ENCODE measurements at places on chromosomes 1 and 21.

- no peak for DNase-seq
Measured at GRCh38 chr1:224287714-224288113, 42.3 kb downstream of the NVL start.

GRCh38 chr21:41504030-41504429 lies 3.9 kb downstream of the TMPRSS2 start:
- DNase-seq, result no peak

DNA sequence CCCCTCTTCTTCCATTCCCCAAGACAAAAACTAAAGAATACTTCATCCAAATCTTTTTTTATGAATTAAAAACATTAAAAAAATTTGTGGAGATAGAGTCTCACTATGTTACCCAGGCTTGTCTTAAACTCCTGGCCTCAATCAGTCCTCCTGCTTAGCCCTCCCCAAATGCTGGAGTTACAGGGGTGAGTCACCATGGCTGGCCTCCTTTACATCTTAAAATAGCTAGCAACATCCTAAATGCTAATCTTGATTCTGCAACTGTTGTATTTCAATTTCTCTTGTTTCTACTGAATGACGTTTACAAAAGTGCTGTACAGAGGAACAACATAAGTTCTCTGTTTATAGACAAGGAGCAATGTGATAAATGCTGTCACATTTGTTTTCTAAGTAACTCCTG lies 483.5 kb downstream of the ADGRL2 start:
- DNase-seq, result no peak

GRCh38 chr1:33985656-33986055 lies 121.8 kb downstream of the HMGB4 start:
- DNase-seq, result no peak

DNA sequence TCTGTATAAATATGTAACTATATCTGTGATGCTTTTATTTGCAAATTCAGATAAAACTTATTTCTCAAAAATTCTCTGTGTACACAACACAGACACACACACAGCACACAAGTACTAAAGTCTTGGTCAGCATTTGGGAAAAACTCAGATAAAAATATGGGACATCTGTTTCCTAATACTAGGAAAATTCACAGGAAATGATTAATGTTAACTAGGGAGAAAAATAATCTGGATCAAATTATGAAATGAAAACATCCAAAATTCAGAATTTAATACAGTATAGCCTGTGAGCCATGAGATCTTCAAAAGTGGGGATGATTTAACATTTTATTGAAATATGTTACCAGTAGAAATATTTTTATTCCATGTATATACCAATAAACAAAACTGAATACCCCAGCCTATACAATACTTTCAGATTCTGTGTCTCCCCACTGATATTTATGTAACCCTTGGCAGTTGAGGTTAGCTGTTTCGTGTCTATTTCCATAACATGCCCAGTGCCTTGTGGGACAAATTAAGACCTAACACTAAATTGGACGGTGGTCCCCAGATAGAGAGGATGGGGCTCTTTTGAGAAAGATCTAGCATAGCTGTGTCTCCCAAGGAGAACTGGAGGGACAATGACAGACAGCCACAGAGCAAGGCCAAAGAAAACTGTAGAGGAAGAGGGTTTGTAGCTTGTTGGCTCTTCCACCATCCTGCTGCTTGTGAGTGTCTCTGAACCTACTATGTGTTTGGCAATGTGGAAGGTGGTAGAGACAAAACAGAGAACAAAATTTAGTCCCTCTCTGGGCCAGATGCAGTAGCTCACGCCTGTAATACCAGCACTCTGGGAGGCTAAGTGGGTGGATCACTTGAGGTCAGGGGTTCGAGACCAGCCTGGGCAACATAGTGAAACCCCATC lies 47.2 kb downstream of the GNG12 start:
- no peak for DNase-seq

- DNase-seq, result no peak
Measured at GRCh38 chr1:161199506-161200139, 769 bp upstream of the ADAMTS4 start.

GRCh38 chr1:109399326-109399957 lies 1.7 kb upstream of the SORT1 start:
- peak; percentile 88 for DNase-seq

GRCh38 chr1:97017895-97018294 lies 296.3 kb downstream of the PTBP2 start:
- peak; percentile 52 for DNase-seq

DNA sequence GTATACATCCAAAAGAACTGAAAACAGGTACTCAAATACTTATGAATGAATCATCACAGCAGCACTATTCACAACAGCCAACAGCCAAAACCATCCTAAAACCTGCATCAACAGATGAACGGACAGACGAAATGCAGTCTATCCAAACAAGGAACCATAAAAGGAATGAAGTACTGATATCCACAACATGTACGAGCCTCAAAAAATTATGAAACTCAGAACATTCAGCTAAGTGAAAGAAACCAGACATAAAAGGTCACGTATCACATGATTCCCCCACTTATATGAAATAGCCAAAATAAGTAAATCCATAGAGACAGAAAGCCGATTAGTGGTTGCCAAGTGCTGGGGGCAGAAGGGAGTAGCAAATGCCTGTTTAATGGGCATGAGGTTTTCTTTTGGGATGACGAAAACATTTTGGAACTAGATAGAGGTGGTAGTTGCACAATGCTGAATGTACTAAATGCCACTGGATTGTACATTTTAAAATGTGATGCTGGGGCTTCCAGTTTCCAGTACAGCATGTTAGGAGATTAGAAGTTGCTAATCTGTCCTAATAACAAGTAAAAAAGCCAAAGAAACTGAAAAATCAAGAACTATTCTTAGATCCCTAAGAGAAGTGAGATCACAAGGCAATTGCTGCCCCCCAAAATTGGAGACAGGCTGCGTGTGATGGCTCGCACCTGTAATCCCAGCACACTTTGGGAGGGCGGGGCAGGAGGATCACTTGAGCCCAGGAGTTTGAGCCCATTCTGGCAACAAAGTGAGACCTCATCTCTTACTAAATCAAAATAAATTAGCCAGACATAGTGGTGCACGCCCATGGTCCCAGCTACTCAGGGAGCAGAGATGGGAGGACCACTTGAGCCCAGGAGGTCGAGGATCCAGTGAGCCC lies 25.3 kb downstream of the CLSTN1 start:
- DNase-seq, result no peak

DNA sequence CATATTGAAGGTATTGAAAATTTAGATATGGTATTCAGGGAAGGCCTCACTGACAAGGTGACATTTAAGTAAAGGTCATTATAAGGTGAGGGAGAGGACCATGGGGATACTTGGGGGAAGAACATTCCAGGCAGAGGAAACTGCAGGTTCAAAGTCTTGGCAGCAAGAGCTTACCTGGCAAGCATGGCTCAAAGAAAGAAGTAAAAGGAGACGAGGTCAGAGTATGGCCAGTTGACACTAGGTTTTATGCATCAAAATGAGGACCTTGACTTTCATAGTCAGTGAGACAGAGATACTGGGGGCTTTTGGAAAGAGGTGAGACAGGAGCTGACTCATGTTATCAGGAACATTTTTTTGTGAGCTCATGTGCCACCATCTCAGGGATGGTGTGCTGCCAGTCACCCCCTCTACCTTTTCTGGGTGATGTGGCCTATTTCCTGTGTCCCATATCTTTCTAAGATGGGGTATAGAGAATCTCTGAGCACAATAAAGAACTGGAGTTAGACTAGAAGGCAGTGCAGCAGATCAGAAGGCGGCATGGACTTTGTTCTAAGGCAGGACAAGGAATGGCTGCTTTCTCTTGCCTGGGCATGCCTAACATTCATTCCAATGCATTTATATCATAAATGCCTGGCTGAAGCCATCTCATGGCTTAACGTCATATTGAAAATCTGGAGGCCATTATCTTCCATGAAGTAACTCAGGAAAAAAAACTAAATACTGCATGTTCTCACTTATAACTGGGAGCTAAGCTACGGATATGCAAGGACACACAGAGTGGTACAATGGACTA lies 406.7 kb downstream of the NTNG1 start:
- no peak for DNase-seq

- no peak for DNase-seq
Measured at GRCh38 chr1:66769512-66770229, 17.4 kb downstream of the DYNLT5 start.

- no peak for DNase-seq
Measured at GRCh38 chr21:15408089-15408488, 321.7 kb upstream of the USP25 start.

DNA sequence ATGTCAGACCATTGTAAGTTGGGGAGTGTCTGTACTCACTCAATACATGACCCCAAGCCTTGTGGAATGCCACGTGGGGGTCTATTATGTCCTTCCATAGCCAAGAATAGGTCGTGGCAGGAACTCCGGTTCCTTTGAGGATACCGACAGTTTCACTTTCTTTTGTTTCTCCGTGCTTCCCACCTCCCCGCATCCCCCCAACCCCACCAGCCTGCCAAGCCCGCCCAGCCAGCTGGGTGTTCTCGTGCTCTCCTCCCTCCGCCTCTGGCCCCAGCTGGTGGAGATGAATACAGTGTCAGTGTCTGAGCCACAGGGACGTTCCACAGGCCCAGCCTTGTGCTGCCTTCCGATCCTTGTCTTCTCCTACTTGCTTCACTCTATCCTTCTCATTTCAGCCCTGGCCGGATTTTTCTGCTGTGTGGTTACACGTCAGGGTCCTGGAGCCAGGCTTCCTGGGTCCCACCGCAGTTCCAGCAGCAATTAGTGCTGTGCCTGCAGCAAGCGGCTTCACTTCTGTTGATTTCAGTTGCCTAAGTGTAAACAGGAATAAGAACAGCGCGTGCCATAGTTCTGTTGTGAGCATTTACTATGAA lies 4.1 kb upstream of the AGTRAP start:
- no peak for DNase-seq

DNA sequence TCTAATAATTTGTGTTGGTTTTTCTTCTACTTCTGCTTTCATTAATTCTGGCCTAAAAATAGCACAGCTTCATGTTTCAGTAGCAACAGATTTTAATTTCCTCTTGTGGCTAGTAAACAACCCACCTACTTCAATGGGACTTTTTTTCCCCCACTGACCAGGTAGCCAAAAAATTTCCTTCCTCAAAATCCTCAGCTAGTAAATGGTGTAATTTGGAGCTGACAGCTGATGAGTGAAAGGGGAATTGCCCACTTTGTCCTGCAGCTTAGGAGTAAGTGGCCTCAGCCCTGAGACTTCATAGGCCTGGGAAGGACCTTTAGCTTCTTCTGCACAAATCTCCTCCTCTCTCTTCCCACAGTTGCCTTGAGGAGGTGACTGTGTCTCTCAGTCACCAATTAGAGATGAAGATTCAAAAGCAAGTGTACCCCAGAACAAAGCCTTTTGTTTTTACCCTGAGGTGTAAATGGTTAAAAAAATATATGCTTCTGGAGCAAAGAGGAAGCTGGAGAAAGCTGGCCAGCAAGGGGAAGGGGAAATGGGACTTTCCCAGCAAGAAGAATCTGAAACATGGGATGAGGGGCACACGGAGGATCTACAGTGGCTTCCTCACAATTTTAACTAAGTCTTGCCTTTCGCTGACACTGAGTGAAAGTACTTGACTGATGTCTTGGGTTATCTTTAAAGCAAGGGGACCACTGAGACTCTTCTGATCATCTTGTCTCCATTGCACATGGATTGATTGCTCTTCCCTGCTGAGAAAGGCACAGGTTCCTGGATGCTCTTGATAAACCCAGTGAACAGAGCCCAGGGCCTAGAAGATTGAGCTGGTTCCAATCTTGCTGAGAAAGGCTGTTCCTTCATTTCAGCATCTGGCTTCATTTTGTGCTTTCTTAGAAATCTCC lies 35.8 kb upstream of the VCAM1 start:
- DNase-seq, result no peak

- no peak for DNase-seq
Measured at GRCh38 chr1:210447456-210448057, 118.9 kb downstream of the HHAT start.

DNA sequence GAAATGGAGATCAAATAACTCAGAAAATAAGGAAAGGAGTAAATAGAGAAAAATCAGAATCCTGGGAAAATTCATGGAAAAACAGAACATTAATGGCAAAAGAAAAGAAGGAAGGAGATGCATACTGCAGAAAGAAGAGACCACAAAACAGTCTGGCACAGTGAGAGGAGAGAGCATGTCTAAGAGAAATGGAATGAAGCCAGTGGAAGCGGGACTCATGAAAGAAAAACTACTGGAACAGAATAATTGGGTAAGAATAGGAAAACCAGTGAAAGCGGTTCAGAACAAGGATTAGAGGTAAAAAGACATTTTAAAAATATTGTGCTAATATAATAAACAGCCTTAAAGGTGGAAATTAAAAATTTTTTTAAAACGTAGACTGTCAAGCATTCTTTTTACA lies 93.6 kb upstream of the GREM2 start:
- no peak for DNase-seq

DNA sequence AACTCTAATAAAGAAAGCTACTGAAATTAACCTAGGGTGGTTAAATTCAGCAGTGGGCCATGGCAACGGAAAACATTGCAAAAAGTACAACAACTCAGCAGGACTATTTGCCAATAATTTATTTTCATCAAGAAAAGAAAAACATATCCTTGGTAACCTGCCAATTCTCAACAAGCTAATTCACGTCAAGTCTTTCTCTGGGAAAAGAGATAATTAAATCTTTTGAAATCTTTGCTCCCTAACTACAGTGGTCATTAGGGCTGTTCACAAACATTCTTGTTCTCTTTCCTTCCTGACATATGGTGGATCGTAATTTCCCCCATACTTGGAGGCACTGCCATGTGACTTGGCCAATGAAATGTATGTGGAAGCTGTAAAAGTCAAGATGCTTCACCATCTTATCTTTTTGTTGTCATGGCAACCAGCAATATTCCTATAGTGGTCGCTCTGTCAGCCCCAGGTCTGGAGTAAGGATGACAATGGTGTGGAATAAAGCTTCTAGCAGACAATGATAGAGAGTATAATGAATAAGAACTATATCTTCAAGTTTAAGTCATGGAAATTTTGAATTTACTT lies 29.6 kb upstream of the ZNF326 start:
- no peak for DNase-seq

- DNase-seq, result no peak
Measured at GRCh38 chr1:187734427-187734826, 905.7 kb downstream of the PLA2G4A start.

DNA sequence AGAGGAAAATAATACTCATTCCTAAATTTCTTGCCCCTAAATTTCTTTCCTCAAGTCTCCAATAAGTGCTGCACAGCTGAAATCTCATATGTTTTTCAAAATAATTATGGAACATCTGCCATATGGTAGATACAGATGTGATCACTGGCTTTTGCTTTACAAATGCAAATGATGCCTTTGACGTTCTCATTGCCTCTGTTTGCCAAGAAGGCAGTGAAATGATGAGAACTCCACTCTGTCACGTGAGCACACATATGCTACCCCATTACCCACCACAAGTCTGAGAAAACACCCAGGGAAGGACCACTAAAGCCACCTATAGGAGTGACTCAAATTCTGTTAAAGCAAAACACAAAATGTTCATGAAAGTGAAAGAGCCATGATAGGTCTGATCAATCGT lies 43.9 kb downstream of the DSCAM start:
- DNase-seq, result no peak

- DNase-seq, result no peak
Measured at GRCh38 chr21:35203093-35203977, 154.2 kb upstream of the RUNX1 start.

- no peak for DNase-seq
Measured at GRCh38 chr1:52709016-52709415, 10.9 kb upstream of the COA7 start.

Data from Karpas-422 (cell line).